ENCODE measurements at places on chromosomes 16 and 17. TPM values are rescaled to one million over a fixed set of nuclear protein-coding genes. Genes with fewer than 3 reads are reported as not detected.

RGS9 gene
- total RNA-seq = 1.3 TPM

CCT6B gene
- total RNA-seq = 0.99 TPM

SMIM36 gene
- not detected for total RNA-seq

NKD1 gene
- total RNA-seq = 0.73 TPM

PRSS33 gene
- total RNA-seq = 0.13 TPM

GPATCH8 gene
- 38.8 TPM for total RNA-seq

ADAD2 gene
- total RNA-seq = 0.17 TPM

SIAH1 gene
- total RNA-seq = 14.4 TPM

DOK4 gene
- 5.8 TPM for total RNA-seq

ZSCAN10 gene
- not detected for total RNA-seq

ZG16B gene
- total RNA-seq = 0.63 TPM
